ENCODE measurements at places on chromosomes 4 and X.

- no peak for DNase-seq
Observed at GRCh38 chrX:118862091-118862490, 38.5 kb downstream of the ZCCHC12 start.

DNA sequence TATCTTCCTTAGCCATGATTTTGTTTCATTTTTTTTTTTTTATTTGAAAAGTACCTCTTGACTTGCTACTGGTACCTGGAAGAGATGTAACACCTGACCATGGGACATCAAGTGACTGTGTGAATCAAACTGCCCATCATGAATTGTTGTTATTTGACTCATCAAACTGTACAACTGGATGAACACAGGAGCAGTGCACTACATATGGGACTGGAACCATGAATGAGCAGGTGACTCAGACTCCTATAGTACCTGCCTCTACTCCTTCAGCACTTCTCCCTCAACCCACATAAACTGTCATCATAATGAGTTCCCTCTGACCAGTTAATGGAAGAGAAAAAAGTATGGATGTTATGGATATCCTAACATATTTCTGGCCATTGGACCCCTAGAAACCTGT is 15.9 kb upstream of the UBE2D3 start:
- no peak for DNase-seq

DNA sequence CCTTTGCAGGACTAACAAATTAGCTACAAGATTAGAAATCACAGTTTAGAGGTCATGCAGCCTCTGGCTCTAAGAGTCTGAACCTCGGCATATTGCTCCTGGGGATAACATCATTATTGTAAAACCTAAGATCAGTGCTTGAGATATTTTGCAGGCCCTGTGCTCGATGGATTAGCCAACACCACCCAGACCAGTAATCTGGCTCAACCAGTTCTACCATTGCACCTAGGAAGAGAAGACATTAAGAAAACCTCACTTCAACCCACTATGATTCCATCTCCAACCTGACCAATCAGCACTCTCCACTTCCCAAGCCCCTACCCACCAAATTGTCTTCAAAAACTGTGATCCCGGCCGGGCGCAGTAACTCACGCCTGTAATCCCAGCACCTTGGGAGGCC is 43.6 kb downstream of the WFS1 start:
- no peak for DNase-seq

DNA sequence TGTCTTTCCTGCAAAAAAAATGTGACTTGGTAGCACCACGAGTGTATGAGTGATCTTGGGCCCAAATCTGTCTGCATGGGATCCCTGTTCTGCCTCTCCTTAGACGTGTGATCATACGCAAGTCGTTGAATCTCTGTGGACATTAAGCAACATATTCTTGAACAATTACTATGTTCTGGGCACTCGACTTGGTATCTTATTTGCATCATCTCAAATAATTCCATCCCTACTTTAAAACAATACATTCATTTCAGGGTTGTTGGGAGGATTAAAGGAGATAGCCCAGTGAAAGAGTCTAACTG is 145.4 kb upstream of the CPEB2 start:
- DNase-seq, result no peak

DNA sequence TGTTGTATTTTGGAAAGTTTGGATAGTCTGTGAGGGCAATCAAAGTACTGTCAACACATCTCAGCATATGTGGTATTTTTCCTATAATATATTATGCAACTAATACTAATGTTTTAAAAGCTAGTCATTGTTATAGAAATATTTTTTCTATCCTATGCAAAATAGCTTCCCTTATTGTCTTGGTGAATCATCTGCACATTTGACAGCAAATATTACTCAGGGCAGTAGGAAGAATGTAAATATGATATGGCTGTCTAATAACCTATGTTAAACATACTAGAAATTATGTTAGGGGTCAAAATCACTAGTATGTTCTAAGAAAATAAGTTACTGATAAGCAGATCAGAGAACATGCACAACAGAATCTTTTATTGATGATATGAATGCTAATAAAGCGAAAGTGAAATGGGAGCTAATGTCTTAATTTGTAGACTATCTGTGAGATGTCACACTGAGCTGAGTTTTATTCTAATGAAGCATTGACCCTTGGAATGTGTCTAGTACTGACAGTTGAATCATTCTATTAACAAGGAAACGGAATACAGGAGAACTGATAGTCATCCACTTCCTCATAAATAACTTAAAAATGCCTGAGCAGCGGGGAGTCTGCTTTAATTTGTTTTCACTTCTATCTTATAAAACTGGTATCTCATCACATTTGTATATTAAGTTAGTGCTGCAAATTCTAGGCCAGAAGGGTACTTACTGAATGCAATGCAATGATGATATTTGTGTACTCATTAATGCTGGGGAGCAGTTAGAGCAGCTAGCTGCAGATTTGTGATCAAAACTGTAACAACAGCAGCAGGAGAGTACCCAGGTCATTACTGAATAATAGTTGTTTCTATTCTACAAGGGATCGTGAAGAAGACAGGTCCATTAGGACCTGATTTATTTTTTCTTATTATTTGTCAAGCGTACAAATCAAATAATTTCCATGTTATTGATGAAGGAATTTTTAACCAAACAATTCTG is 440.3 kb upstream of the AADAT start:
- DNase-seq, result no peak

GRCh38 chr4:33837043-33837838 is 2407.1 kb downstream of the ARAP2 start:
- DNase-seq, result no peak

DNA sequence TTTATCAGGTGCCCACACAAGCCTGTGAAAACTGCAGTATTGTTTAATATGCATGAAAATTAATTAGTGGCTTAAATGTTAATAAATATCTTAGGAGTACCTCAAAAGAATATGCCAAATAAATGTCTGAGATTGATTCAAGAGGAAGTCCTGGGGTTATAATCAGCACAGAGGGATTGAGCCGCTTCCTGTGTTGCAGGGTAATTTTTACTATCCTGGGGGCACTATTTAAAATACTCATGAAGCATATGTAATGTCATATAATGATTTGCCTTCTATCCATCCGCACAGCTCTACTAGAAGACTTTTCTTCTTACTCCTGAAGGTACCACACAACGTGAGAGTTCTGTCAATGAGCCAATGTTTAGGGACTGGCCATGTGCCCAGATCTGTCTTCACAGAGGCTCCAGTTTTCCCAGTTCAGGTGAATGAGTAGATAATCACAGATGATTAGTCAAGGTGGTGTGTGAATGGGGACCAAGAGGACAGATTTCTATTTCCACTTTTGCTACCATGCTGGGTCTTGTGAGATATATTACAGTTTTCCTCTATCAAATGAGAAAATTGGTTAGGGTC is 233.3 kb downstream of the USP46 start:
- no peak for DNase-seq

- DNase-seq, result no peak
Observed at GRCh38 chrX:40434947-40435346, 145.8 kb upstream of the ATP6AP2 start.

DNA sequence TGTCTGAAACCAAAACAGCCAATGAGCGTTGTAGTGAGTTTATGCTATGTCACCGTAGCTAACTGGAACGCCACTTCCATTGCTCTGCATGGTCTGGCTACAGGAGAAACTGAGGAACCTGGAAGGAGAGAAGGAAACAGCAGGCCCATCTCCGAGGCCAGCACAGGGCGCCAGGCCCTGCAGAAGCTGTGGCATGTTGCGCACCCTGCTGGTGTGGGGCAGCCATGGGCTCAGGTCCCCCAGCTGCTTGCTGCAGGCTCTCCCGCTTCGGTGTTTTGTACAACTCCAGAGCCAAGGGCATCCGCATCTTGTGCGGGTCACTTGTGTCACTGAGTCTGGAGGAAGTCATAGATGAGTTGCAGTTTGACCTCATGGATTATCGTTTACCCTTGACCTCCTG is 89.2 kb downstream of the AFAP1 start:
- no peak for DNase-seq

DNA sequence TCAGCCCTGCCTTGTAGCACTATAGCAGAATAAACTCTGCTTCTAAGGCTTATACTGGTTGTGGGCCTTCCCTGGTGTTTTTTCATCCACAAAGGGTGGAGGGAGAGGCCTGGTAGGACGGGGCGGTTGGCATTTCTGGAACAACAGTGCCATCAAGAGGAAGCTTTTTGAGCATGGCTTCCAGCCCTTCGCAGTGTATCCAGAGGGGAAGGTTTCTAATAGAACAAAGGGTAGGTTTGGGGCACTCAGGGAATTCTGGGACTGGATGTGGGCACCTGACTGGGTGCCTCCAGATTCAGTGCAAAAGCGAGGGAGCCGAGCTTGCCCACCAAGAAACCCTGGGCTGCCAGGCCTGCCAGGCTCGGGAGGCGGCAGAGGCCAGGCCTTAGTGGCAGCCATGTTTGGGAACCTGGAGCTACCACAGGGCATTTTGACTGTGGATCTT is 229.6 kb upstream of the AGTR2 start:
- DNase-seq, result no peak

- no peak for DNase-seq
Observed at GRCh38 chr4:74344031-74344430, 20.9 kb upstream of the EREG start.

DNA sequence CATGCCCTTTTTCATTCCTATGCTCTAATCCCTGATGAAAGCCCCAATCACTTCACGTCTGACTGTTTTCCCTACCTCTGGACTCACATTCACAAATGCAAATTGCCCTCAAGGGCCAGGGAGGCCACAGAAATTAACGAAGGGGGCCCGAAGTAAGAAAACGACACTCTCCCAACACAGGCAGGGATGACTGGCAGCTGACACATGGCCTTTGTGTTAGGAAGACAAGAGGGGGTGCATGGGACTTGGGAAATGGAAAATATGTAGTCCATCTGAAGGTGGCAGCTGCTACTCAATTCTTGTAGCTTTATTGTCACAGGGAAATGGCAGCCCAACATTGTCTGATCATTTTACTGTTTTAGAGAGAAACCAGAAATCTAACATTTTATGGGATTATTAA is 12.3 kb upstream of the SPARCL1 start:
- DNase-seq, result no peak

DNA sequence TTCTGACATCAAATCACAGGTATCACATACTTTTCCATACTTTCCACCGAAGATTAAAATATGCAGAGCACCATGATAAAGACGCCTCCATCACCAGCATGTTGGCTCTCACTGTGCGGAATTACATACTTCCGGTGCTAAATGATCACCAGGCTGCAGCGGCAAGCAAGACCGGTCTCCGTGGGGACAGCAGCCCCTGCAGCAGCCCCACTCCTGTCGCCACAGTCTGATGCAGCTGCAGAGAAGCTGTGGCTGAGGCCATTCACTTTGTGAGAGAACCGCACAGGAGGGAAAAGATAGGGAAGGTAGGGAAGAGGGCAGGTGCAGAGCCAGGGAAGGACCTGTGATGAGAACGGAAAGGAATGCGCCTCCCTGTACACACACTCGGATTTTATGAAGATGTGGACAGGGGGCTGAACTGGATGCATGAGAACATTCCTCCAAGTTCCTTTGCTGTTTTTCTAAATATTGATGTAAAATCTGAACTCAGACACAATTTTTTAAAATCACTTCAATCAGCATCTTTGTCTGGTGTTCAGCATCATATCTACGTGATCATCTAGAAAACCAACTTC is 38.3 kb downstream of the AFAP1 start:
- no peak for DNase-seq

GRCh38 chr4:150943818-150944217 is 71.3 kb downstream of the LRBA start:
- no peak for DNase-seq

DNA sequence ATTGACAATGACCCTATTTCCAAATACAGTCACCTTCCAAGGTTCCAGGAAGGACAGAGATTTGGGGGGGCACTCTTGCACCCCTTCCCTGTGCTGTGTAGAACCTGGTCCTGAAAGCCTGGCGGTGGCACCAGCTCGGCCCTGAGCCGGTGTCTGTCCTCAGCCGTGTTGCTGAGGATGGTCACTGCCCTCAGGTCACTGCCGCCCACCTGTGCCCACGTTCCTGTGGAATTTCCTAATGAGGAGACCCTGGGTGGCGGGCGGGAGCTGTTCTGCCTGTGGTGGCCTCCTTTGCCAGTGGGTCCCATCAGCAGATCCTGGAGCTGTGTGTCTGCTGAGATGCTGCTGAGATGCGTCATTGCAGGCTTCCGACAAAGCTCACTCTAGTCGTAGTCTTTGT is 32.9 kb downstream of the NELFA start:
- no peak for DNase-seq

DNA sequence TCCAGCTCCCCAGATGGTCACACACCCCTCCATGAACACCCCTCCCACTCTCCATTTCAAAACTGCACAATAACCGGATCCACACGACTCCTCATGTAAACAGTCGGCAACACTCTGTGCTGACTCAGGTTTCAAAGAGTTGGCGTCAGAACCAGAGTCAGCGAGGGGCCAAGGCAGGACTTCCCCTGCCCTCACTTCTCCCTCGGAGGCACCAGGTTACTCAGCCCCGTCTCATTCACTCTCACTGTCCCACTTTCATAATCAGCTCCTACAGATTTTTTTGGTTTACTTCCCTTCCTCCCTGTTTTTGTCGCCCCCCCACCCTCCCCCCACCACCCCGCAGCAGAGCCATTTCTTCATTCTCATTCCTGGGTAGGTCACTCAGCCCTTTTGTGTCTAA is 2.7 kb upstream of the TIMP1 start:
- no peak for DNase-seq

DNA sequence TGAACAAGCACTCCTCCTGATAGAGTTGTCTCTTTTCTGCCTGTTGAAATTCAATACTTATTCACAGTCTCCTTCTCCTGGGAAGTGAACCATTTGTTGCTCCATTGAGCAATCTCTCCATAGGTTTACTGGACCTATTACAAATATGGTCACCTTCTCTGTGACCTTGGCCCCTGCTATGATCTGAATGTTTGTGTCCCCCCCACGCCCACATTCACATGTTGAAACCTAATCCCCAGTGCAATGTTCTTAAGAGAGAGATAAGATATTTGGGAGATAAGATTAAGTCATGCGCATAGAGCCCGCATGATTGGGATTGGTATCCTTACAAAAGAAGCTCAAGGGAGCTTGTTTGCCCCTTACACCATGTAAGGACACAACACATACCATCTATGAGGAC is 54.1 kb upstream of the GABRE start:
- DNase-seq, result no peak

- DNase-seq, result no peak
Observed at GRCh38 chr4:124334119-124334518, 378.4 kb downstream of the ANKRD50 start.

DNA sequence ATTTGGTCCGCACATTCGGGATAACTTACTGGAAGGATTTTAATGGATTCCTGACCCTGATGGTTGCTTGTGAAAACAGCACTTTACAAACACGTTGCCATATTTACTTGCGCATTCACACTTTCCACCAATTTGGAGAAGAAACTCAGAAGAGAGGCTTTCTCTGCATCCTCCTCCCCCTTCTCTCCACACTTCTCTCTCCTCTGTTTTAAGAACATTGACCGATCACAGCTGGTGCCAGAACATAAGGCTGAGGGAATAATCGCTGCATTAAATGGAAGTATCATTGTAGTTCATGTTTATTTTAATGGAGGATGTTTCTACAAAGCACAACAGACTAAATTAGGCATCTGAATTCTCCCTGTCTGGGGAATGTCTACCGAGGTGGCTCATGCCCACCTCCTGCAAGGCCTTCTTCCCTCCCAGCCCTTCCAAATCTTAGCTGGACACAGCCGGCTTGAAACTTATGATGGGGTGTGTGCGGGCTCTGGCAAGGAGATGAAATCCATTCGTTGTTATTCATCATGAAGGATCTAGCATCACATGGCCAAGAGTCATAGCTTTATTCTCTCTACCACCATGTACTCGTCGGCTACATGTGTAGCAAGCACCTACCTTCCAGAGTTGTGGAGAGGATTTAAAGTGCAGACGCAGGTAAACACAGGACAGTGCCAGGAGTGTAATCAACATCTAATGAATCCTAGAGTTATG is 204.1 kb downstream of the LDB2 start:
- DNase-seq, result no peak

All from activated effector memory CD4-positive, alpha-beta T cell treated with Interleukin-2 at 50 U/mL for 16 hours (primary cell).